ENCODE measurements at places on chromosomes 6 and 20.
A peak's percentile ranks its signal among the peaks of the same experiment; 100 is the strongest.

- DNase-seq = no peak
These were observed 22.5 kb upstream of the CST3 start for GRCh38 chr20:23659989-23660837.

- no peak for DNase-seq
These were observed 31.0 kb upstream of the FBXO30 start for GRCh38 chr6:145845557-145845956.

- DNase-seq = no peak
These were observed 299.1 kb upstream of the PRDM1 start for GRCh38 chr6:105786890-105787655.

DNA sequence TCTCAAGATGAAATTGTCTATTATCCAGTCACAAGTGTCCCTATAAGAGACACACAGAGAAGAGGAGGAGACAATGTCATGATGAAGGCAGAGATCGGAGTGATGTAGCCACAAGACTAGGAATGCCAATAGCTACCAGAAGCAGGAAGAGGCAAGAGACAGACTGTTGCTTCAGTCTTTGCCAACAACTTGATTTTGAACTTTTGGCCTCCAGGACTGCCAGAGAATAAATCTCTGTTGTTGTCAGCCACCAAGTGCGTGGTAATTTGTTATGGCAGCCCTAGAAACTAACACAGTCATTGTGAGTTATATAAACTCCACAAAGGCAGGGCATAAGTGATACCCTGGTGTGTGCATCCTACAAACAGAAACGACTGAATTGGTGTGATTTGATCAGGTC, 517.0 kb downstream of the BTBD3 start:
- DNase-seq = no peak

DNA sequence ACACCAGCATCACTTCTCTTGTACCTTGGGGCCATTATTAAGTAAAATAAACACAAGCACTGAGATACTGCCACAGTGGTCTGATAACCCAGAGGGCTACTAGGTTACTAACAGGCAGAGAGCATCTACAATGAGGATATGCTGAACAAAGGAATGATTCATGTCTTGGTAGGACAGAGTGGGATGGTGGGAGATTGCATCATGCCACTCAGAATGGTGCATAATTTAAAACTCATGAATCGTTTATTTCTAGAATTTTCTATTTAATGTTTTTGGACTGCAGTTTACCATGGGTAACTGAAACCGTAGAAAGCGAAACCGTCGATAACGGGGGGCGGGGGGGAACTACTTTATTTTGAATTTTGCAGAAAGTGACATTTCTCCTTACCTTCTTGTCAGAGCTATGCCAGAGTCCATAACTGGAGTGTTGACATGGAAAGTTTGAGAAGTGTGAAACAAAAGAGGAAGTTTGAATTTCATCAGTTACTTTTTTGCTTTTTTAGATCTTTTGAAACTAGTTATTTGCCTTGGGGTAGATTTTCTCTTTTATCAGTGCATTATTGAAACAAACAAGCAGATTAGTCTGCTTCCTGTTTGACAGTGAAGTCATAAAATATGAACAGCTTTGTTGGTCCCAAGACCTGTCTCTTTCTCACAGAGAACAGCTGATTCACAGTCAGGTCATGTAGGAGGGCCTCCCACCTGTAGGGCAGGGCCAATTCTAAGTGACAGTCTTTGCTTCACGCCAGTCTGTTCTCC, 124.9 kb downstream of the KLHL32 start:
- no peak for DNase-seq

DNA sequence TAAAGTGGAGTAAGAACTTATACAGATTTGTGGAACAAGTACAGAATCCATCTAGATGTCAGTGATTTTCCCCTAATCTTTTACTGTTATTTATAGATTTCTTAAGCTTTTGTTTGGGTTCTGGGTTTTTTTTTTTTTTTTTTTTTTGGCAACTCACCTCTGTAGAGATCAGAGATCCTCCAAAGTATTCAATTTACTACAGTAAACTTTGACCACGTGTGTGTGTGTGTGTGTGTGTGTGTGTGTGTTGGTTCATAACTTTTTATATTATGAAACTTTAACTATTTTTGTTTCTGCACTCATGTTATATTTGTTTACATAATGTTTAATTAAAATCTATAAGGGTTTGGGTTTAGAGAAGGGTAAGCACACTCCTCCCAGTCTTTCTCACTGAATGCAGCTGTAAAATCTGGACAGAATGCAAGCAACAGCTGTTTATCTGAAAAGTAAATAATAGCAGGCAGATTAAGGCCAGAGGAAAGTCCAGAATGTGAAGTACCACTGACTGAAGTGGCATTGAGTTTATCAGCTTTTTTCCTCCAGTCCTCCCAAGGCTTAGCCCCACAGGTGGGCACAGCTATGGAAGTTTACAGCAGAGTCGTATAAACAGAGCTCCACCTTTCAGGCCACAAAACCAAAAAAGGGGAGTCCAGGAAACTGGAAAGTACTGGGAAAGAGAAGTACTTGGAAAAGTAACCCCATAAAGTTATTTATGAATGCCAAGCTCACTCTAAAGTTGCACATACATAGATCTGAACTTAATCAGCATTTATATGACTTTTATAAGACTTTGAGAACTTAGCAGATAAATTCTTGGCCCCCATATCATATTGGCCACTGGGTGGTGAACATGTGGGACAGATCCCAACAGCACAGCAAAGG, 43.0 kb upstream of the CD2AP start:
- no peak for DNase-seq

DNA sequence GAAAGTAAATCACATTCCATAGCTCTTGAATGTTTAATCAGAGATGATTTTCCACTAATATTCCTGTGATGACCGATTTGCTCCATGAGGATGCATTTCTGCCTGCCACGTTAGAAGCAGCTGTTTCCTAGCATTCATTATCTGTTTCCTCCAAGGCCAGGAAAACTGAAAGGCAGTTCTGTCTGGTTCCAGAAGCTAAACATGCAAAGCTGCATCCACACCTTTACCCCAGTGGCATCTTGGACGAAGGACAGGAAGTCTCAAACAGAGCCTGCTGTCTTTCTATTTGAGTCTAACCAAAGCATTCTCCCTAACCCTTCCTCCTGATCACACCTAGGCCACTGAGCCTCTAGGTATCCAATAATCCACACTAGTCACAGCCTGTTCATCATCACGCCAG, 27.6 kb downstream of the CNKSR3 start:
- DNase-seq = no peak

DNA sequence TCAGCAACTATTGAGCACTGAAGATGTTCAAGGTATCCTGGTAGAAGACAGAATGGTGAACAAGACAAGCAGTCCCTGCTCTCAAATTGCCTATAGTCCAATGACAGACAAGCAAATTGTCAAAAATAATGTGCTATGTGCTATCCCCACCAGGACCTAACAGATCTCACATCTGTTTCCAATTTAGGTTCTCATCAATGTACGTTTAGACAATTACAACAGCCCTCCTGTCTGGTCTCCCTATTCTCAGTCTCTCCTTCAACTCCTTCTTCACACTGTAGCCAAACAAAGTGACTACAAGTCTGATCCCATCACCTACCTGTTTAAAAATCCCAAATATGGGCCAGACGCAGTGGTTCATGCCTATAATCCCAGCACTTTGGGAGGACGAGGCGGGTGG, 7.5 kb downstream of the TAPBP start:
- DNase-seq = no peak

GRCh38 chr6:27019651-27020552, 227.6 kb upstream of the PRSS16 start:
- DNase-seq = peak; percentile 88

DNA sequence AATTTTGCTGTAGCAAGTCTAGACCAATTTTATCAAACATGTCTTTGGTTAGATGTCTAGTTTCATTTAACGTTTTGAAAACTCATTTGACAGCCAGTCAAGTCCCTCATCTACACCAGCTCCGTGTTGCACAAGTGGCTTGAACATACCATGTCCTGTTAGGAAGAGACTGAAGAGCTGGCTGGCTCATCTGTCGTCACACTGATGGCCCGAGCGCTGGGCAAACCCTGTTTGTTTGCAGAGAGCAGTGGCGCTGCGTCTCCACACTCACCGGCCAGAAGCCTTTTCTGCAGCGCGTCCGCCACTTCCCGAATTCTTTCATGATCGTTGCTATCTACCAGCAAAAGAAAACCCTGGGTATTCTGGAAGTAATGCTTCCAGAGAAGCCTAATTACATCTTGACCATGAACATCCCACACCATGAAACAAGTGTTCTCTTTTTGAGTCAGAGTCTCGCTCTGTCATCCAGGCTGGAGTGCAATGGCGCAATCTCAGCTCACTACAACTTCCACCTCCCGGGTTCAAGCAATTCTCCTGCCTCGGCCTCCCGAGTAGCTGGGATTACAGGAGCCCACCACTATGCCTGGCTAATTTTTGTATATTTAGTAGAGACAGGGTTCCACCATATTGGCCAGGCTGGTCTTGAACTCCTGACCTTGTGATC, 10.7 kb upstream of the TCFL5 start:
- no peak for DNase-seq

GRCh38 chr6:14354919-14355572, 237.5 kb downstream of the CD83 start:
- peak; percentile 68 for DNase-seq

DNA sequence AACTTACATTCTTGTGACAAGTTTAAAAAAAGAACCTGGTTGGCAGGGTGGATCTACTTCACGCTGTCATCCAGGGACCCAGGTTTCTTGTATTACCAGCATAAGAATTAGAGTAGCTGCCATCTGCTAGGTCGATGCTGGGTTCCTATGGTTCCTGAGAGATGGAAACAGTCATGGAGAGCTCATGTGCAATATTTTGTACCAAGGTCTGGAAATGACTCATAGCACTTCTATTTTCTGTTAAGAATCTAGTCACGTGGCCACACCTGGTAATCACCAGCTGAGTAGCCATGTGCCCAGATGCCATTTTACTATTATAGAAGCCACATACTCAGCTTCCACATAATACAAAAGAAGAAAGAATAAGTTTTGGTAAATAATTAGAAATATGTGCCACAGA, 171.3 kb downstream of the CD83 start:
- DNase-seq = no peak

DNA sequence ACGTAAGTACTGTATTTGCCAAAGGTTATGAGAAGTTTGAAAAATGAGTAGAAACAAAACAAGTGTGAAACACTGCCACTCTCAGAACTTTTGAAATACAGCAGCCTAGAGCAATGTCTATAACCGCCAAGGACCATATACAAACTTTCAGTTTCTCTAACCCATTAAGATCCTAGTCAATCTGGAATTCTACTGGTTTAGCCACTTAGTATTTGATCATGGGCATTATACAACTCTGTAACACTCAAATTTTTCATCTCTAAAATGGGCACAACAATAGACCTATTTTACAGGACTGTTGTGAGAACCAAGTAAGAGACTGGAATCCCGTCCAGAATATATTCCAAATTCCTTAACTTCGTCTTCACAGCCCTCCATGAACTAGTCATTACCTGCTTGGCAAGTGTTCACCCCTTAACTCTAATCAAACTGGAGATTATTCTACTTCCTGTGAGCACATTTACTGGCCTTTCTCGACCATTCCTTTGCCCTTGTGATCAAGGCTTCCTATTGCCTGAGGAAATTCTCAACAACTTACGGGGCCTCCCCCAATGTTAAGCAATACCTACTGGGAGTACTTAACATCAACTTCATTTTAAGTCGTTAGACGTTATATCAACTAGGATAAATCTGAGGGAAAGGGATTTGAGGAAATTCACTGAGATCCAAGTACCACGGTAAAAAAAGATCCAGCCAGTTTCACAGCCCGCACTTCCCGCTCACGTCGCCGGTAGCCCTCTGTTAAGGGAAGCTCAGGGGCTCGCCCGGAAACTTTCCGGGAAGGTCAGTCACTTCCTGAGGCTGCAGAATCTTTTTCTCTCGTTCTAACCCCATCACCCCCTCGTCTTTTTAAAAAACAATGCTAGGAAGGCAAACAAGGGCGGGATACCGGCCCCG, 1.1 kb downstream of the EIF2S2 start:
- no peak for DNase-seq

DNA sequence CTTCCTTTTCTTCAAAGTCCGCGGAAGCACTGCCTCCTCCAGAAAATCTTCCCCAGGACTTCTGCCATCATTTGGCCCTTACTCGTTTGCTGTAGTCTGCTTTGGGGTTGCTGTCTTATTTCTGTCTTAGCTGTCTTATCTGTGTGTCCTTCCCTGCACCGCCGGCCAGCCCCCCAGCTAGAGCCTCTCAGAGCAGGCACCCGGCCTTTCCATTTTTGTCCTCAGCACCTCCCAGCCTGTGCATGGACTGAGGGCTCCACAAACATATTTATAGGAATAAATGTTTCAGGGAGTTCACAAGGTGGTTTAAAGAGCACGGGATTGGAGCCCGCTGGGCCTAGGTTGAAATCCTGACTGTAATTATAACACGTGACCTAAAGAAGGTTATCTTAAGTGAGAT, 8.1 kb downstream of the GLP1R start:
- no peak for DNase-seq

- DNase-seq = no peak
These were observed 34.6 kb upstream of the HLA-G start for GRCh38 chr6:29793036-29793356.

DNA sequence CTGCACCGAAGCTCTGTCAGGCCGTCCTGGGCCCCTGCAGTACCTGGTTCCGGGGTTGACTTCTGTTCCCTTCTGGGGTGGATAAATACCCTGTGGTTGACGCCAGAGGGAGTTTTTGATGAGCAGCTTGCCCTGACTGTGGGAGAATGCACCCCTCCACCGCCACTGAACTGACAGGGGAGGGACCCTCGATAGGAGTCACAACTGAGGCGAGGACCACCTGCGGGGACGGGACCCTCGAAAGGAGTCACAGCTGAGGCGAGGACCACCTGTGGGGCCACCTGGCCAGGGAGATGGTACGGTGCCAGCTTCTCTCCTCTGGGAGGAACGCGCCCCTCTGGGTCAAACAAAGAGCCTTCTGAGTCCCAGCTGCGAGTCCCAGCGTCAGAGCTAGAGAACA, 100.1 kb upstream of the FRMD1 start:
- peak; percentile 44 for DNase-seq

DNA sequence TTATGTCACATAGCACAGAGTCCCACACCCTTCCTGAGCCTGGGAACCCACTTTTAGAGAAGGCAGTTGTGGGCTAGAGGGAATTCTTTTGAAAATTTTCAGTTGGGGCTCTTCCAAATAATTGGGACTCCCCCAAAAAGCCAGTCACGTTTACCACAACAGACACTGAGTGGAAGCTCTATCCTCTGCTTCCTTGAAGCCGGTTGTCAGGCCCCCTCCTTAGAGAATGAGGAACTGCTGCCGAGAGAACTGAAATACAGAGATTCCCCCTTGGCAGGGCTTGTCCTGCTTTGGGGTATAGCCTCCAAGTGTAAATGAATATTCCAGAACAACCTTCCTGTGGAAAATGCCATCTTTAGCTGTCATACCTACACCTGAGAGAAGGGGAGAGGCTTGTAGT, 2.7 kb upstream of the JAG1 start:
- DNase-seq = no peak

DNA sequence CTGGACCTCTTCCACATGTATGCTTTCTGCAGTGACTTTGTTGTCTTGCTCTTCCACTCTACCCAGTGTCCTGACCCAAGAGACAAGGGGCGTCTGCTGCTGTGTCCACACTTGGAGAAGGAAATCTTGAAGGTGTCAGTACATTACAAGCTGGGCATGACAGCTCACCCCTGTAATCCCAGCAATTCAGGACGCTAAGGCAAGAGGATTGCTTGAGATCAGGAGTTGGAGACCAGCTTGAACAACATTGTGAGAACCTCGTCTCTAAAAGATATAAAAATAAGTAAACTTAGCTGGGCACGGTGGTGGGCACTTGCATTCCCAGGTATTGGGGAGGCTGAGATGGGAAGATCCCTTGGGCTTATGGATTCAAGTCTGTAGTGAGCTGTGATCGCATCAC, 5.8 kb upstream of the HLA-B start:
- DNase-seq = no peak

GRCh38 chr6:134961366-134961765, 11.5 kb upstream of the ALDH8A1 start:
- no peak for DNase-seq

All from left forelimb (tissue), 1 donor.